ENCODE measurements at places on chromosomes 13 and 19. TPM values are rescaled to one million over a fixed set of nuclear protein-coding genes. Genes with fewer than 3 reads are reported as not detected.

The ZNF225 gene
- total RNA-seq = 7.8 TPM

The PEAK3 gene
- not detected for total RNA-seq

The CCDC122 gene
- 4.5 TPM for total RNA-seq

The FXYD3 gene
- not detected for total RNA-seq

The GRK1 gene
- total RNA-seq = not detected

The ZNF562 gene
- 23.1 TPM for total RNA-seq

The CEACAM8 gene
- total RNA-seq = not detected

The PPM1N gene
- 2.1 TPM for total RNA-seq

The CYP4F12 gene
- not detected for total RNA-seq

The KLK12 gene
- not detected for total RNA-seq

The COL4A1 gene
- total RNA-seq = 295 TPM

The LILRA1 gene
- not detected for total RNA-seq

The CEACAM7 gene
- not detected for total RNA-seq

The APOC1 gene
- 0.56 TPM for total RNA-seq

The CALR3 gene
- total RNA-seq = 0.06 TPM

The MYH14 gene
- not detected for total RNA-seq

The LRG1 gene
- total RNA-seq = not detected

The CYP2A6 gene
- not detected for total RNA-seq

The POU2F2 gene
- total RNA-seq = 0.13 TPM

The KLK2 gene
- not detected for total RNA-seq

The KLHL1 gene
- total RNA-seq = not detected

The FREM2 gene
- not detected for total RNA-seq

The PSG11 gene
- total RNA-seq = not detected

The IGSF23 gene
- total RNA-seq = not detected

The ANGPTL8 gene
- total RNA-seq = not detected

The FBXO17 gene
- total RNA-seq = 15.3 TPM

The GPC6 gene
- total RNA-seq = 23.1 TPM

The IZUMO4 gene
- 1.6 TPM for total RNA-seq

The PRTN3 gene
- not detected for total RNA-seq

The IZUMO2 gene
- not detected for total RNA-seq

The PSG2 gene
- total RNA-seq = not detected

The POSTN gene
- 471 TPM for total RNA-seq

The NKG7 gene
- not detected for total RNA-seq

The TUBB4A gene
- not detected for total RNA-seq

The IL11 gene
- total RNA-seq = 1.1 TPM

The LIN7B gene
- total RNA-seq = 13.0 TPM

The IGFL1 gene
- total RNA-seq = not detected

The TGFBR3L gene
- 0.92 TPM for total RNA-seq

The KLK14 gene
- total RNA-seq = not detected

The FKRP gene
- 13.6 TPM for total RNA-seq

The PRSS57 gene
- not detected for total RNA-seq

The KLK3 gene
- not detected for total RNA-seq

The NLRP12 gene
- total RNA-seq = under 0.01 TPM

The CYP2B6 gene
- total RNA-seq = not detected

The LAIR1 gene
- not detected for total RNA-seq

All from aortic smooth muscle cell (primary cell).